ENCODE measurements at places on chromosomes 1 and 21.

DNA sequence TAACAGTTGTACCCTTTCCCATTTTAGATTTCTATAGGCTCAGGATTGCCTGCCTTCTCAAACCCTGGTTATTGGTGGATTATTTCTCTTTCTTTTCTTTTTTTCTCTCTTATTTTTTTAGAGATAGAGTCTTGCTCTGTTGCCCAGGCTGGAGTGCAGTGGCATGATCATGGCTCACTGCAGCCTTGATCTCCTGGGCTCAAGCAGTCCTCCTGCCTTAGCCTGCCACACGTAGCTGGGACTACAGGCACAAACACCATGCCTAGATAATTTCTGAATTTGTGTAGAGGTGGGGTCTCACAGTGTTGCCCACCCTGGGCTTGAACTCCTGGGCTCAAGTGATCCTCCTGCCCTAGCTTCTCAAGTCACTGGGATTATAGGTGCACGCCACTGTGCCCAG lies 58.8 kb downstream of the UCK2 start:
- no peak for DNase-seq

- DNase-seq: no peak
Measured at GRCh38 chr21:45442276-45442675, 37.3 kb downstream of the COL18A1 start.

DNA sequence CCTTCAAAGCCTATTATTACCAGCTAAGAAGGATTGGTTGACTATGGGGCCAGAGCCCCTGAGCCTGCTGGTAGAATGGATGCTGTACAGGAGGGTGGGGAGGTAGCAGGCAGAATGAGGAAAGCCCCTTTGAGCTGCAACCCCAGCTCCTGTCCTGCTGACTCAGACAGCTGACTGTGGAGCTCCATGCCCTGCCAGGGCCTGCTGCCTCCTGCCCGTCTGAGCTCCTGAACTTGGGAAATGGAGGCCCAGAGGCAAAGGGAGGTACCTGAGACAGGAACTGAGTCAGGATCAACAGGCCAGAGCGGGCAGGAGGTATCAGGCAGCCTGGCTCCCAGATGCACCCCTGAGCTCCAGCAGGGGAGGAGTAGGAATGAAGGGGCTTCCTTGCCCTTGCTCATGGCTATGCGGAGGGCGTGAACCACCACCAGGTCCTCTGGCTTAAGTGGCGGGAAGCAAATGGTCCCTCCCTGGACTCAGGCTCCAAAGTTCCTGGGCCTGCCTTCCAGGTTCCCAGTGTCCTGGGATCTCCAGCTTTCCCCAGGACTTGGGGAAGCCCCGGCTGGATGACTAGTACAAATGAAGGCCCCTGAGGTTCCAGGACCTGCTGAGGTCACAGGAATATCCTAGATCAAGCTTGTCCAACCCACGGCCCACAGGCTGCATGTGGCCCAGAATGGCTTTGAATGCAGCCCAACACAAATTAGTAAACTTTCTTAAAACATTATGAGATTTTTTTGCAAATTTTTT lies 3.9 kb upstream of the SFN start:
- no peak for DNase-seq

- no peak for DNase-seq
Measured at GRCh38 chr21:15706696-15707095, 23.1 kb upstream of the USP25 start.

GRCh38 chr1:23597635-23598388 lies 38.5 kb upstream of the ID3 start:
- no peak for DNase-seq

DNA sequence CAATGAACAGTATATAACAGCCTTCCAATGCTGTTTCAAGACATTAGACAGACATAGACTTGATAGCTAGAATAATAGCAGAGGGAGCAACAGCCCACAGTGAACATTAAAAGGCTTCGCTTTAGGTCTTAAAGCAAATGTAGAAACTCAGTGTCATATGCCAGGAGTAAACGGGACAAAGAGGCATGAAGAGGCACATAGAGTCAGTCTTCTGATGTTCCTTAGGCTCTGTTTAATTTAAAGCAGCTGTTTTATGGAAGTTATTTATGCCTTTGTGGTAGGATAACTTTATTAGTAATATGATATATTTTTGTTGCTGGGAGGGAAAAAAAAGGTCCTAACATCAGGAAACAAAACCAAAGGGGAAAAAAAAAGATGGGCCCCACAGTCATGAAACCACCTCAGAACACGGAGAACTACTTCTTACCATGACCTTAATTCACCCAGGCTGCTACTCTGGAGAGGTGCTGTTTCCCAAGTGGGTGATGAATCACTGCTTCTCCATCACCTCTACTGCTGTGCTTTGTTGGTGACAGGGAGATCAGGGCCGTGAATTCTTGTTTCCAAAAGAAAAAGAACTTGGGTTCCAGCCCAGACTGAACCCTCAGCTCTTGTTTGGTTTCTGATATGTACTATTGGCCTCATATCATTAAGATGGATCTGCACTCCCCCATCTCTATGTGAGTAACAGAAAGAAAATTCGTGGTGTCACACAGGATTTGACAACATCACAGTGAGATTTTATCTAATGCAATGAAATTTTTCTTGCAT lies 616.9 kb downstream of the KIF26B start:
- no peak for DNase-seq

Measured in stimulated activated CD4-positive, alpha-beta T cell treated with anti-CD3 and anti-CD28 coated beads, Interleukin-1b, Interleukin-23, amount 100 ng/mL, for 24 hours (primary cell).